T-helper 2 cell treated with Interferon-gamma antibody and Interleukin-4, amounts not matched to agents 5 μg/mL and 100 μg/mL, for 36 hours (primary cell): ENCODE measurements at places on chromosomes 1 and 21.

DNA sequence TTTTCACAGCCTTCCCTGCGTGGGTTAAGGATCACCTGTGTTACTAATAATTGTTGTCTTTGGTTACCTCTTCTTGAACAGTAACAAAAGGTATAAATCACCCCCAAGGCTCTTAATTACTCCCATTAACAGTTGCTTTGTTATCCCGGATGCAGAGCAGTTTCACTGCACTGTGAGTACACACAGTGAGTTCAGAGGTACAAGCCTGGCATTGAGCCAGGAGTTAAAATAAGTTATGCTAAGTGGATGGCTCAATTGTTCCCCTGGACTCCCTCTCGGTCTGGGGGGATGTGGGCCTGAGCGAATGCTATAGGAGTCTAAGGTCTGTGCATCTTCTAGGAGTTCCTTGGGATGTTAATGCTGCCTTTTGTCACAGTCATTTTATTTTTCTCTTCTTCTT, 258.3 kb downstream of the ATG4C start:
- H3K36me3 ChIP-seq = no peaks in the 10 kb centered on the region
- H3K4me1 ChIP-seq = no peaks in the 10 kb centered on the region
- no peak for DNase-seq
- no peak overlapping the region for H3K27ac ChIP-seq

DNA sequence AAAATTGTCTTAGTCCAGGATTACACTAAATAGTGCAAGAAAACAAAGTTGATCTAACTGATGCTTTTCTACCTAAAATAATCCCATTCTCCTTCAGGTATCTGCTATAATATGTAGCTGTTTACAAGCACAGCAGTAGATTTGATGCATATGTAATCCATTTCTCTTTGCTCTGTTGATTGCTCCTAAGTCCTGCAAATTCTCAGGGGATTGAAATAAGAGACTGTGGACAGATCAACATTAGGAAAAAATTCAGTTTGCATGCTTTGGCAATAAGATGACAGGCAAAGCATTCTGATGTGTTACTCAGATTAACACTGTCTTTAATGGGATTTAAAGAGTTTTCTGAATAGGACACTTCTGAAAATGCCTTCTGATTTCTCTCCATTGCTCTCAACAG, 34.7 kb downstream of the RNF11 start:
- no peak overlapping the region for H3K4me3 ChIP-seq
- peaks cover 36% of the 10 kb centered on the region for H3K4me1 ChIP-seq
- no peaks in the 10 kb centered on the region for H3K27me3 ChIP-seq

DNA sequence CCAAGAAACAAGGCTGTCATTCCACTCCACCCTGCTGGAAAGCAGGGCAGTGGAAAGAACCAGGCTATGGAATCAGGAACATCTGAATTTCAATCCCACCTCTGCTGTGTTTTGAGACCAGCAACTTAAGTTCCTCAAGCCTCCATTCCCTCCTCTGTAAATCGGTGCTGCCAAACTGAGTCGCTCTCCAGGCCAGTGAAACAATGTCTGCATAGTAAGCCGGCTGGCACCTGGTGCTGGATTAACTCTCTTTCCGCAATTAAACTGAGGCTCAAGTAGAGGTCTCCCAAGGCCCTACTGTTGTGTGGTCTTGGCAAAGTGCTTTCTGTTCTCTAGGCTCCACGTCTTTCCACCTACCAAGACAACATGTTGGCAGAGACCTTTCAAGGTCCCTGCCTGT, 65.3 kb downstream of the SSBP3 start:
- peaks cover 5% of the 10 kb centered on the region for H3K4me1 ChIP-seq
- H3K4me3 ChIP-seq = no peak overlapping the region
- no peak overlapping the region for H3K27ac ChIP-seq
- DNase-seq = no peak
- no peaks in the 10 kb centered on the region for H3K27me3 ChIP-seq

DNA sequence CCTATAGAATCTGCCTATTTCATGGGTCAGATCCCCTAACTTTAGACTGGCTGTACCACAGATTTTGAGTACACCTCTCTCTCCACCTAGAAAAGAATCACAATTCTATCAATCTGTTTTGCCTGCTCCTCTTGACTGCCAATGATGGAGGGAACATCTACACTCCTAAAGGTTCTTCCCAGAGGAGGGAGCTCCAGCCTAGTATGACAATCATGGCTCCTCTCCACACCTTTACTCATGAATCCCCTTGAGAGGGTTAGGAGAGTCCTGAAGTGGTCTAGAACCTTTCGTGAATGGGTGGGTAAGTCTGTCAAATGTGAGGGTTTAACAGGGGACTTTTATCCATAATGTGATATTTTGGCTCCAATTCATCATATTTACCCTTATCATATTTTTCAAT, 48.0 kb downstream of the DNAI4 start:
- no peak for DNase-seq
- H3K27ac ChIP-seq = no peak overlapping the region
- H3K4me1 ChIP-seq = no peaks in the 10 kb centered on the region
- H3K27me3 ChIP-seq = peaks cover 4% of the 10 kb centered on the region
- H3K4me3 ChIP-seq = no peak overlapping the region
- no peaks in the 10 kb centered on the region for H3K36me3 ChIP-seq

DNA sequence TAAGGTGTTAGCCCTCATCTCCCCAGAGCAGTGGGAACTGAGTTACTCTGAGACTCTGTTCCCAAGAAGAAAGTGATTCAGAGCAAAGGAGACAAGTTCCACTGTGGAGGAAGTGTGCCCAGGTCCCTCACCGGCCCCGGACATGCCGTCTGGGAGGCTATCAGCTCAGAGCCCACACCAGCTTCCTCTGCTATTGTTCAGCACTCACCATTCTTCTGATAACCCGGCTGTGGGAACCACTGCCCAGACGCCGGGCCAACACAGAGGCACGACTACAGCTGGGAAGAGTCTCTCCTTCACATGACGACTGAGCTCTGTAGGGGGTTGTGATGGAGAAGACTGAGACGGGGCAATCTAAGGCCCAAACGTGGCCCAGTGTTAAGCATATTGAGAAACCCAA, 34.2 kb upstream of the GJA5 start:
- H3K36me3 ChIP-seq = no peaks in the 10 kb centered on the region
- no peak overlapping the region for H3K27ac ChIP-seq
- H3K4me1 ChIP-seq = no peaks in the 10 kb centered on the region

DNA sequence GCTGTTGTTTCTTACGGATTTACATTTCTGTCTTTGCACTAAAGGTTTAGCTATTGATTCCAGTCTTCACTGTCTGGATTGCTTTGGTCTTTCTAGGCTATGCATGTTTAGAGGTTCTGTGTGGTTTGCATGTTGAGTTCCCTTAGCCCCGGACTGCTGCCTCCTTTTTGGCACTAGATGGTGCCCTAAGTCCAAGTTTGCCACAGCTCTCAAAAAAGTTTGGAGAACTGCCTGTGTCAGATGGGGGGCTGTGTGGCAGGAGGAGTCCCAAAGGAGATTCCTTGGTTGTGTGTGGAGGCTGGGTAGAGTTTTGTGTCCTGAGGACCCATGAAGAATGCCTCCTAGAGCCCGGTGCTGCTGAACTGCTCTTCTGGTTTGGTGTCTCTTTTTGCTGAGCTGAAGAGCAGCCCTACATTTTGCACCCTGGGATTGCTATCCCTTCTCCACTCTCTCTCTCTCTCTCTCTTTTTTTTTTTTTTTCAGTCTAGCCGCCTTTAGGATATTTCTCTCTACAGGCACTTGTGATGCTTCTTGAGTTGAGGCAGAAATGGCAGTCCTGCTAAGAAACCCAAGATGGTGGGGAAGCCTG, 74.4 kb downstream of the PTGS2 start:
- no peak overlapping the region for H3K4me3 ChIP-seq
- H3K4me1 ChIP-seq = peaks cover 4% of the 10 kb centered on the region
- peak; percentile 25 for DNase-seq
- H3K36me3 ChIP-seq = no peaks in the 10 kb centered on the region
